ENCODE measurements at places on chromosomes 2 and 18.

DNA sequence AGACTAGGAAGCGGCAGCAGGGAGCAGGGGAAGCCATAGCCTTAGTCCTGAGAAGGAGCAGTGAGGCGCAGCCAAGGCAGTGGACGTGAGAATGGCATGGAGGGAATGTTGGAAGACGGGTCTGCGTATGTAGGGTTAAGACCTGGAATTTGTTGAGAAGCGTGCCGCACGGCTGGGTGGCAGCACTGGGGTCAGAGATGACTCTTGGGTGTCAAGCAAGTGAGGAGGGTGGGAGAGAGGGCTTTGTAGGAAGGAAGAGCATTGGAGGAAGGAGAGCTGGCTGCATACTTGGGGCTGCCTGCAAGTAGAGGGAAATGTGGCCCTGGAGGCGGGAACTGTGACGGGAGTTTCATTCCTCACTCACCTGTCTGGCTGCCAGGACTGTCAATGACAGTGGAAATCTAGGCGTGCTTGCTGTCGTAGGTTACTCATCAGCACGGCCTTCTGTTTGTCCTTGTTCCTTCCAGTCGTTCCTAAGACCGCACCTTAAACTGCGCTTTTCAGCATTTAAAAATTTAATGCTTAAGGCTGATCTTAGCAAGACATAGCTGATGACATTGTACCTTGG is 108.0 kb downstream of the ITGB1BP1 start:
- DNase-seq: no peak

DNA sequence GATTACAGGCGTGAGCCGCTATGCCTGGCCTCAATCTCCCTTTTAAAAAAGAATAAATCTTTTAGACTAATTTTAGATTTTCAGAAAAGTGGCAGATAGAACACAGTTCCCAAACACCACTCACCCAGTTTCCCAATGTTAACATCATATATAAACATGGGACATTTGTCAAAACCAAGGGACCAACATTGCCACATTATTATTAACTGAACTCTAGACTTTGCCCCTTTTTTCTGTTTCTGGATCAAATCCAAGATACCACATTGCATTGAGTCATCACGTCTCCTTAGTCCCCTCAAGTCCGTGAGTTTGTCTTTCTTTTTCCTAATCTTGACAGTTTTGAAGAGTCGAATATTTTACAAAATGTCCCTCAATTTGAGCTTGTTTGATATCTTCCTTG is 2.4 kb downstream of the C2orf42 start:
- DNase-seq: no peak

DNA sequence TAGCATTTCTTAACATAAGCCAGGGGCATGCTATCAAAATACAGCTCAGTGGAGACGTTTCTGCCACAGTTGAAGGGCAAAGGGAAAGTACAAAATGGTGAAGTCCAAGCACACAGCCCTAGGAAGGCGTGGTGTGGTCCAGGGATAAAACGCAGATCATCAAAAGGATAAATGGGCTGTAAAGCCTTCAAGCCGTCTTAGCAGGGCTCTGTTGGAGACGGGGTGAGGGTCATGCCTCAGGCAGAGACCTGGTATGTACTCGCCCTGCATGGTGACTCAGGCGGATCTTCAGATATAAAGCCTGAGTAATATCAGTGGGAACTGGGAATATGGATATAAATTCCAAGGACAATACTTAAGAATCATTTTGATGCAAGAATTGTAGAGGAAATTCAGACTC is 61.2 kb downstream of the NGEF start:
- DNase-seq: no peak

DNA sequence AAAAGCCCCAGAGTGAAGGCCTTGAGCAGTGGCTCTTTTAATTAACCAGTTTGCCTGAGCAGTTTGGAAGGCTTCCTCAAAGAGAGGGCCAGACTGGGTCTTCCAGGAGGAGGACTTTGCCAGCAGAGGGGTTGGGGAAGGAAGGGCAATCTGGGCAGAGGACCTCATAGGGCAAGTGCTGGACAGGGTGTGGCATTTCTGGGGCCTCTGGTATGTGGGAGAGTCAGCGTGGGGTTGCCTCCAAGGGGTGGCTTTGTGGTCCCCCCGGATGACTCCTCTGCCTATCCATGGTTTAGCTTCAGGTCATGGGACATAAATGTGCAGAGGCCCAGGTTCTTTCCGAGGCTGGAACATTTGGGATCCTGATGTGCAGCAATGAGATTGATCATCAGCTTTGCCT is 12.6 kb downstream of the GLI2 start:
- DNase-seq: no peak

DNA sequence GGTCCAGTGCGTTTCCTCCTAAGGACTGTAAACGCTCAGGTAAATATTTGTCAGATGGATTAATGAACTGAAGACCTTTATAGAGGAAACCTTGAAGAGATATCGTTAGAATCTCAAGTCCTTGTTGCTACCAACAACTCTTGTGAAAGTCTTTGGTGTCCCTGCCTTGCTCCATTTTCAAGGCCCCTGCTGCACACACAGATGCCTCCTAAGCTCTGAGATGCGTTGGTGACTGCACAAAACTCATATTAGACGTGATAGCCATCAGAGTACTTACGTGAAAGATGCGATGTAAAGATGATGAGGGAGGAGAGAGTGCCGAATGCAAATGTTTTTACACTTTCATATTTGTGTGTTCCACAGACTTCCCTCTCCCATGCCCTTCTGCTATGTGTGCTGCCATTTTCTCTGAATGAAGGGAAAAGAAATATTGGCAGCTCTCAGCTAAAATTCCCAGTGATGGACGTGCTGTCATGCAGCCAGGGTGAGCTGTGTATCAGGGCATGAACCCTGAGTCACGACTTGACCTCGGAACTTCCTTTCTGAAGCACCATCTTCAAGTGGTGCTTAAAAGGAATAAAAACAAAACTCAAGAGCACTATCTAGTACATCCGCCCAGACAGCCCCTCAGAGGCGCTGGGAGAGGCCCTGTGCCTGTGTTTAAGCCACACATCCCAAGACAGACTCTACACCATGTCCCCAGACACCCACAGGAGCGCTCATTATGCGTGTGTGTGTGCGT is 117.4 kb downstream of the FAM210A start:
- DNase-seq: no peak

- DNase-seq: peak; percentile 63
Observed at GRCh38 chr18:58223717-58224424, 179.8 kb downstream of the NEDD4L start.

GRCh38 chr18:69659142-69659651 is 258.5 kb downstream of the DOK6 start:
- no peak for DNase-seq

Data from SW480 (cell line).